ENCODE measurements at places on chromosomes 7 and 10. TPM values are rescaled to one million over a fixed set of nuclear protein-coding genes. Genes with fewer than 3 reads are reported as not detected.

MXI1 gene
- 18.5 TPM for total RNA-seq

IL2RA gene
- not detected for total RNA-seq

LHFPL3 gene
- not detected for total RNA-seq

- no peak for DNase-seq
These were observed 88.3 kb downstream of the FAM107B start for GRCh38 chr10:14686356-14686755.

DNA sequence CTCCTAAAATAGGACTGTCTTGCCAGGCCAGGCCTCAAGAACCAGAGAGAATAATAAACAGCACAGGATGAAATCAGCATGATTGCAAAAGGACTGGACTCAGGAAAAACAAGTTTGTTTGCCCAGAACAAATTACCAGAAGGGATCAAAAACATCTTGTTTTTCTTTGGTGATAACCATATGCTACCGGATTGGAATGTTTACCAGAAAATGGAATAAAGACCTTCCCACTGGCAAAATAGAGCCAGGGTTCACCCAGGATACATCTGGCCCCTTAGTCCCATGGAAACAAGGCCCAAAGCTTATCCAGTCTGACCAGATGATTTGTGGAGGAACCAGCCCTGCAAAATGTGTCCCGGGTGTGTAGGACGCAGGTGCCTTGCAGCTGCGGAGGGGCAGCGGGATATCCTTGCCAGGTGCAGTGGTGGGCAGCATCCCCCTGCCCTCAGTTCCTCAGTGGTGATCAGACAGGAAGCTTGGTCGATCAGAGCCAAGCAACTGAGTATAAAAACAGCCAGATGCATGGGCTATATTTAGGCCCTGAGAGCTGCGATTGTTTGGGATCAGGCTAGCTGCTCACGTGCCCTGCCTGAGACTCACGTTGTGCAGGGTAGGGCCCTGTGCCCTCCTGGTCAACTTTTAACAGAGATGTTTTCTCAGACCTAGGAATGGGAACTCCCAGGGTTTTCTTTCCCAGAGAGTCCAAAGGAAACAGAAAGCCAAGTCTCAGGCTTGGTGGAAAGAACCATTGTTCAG lies 4.6 kb upstream of the ZNF22 start:
- no peak for DNase-seq

GRCh38 chr10:3067859-3068179 lies 471 bp downstream of the PFKP start:
- no peak for DNase-seq

GRCh38 chr10:43866712-43867111 lies 218.0 kb upstream of the ZNF32 start:
- no peak for DNase-seq

Measured in HT1080 (cell line).